ENCODE measurements at places on chromosomes 7 and 10.

DNA sequence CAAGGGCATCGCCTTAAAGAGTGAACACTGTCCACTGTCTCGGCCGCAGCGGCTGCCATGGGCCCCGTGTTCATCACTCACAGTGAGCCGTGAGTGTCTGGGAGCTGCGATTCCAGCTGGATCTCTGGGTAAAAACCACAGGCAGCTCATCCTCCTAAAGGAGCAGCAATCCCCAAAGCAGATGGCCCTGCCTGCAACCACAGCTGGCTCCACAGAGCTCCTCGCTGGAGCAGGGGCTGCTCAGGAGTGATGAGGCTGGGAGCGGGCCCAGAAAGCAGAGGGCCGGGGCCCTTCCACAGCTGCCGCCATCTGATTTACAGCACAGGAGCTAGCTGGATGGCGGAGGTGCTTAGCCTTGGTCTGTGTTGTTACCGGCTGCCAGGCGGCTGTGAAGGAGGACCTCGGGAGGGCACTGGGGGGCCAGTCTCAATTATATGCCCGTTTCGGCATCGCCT is 6.6 kb upstream of the TMEM184A start:
- DNase-seq, result no peak

GRCh38 chr7:13920053-13920697 is 69.3 kb downstream of the ETV1 start:
- DNase-seq, result no peak

- DNase-seq, result no peak
These were observed 2.8 kb upstream of the CUL1 start for GRCh38 chr7:148695953-148696352.

- DNase-seq, result no peak
These were observed 1.3 kb downstream of the CNNM2 start for GRCh38 chr10:102919246-102919959.

GRCh38 chr10:29669149-29669548 is 34.4 kb upstream of the SVIL start:
- no peak for DNase-seq

DNA sequence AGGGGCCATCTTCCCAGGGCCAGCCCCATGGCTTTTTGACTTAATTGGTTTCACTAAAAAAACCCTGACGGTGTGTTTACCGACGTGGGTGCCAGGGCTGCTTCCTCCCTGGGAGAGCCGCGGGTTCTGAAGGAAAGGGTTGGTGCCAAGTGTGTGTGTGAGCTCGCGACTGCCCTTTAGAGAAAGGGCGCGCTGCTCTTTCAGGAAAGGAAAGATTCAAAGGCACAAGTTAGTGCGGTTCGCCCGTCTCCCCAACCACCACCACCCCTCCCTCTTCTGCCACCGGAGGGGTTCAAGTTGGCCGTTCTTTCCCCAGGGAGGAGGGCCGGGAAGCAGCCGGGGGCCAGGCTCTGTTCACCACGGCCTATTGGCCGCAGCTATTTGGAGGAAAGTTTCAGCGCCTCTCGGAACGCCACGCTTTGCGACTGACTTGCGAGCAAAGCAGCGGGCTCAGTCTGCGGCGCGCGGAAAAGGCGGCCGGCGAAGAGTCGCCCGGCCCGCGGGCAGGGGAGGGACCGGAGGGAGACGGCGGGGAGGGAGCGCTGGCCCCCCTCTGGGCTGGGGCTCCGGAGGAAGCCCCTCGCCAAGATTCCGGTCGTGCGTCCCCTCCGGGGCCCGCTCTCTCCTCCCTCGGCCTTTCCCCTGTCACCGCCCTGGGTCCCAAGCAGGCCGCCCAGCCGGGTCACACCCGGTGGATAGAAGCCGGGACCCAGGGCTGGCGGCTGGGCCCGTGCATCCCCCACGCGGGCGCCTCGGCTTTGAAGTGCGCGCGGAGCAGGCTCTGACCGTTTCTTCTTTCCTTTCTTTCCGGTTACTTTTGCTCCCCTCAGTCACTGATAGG is 165.9 kb upstream of the PPP1R3A start:
- DNase-seq, result no peak

GRCh38 chr10:119316729-119317097 is 109.3 kb downstream of the GRK5 start:
- no peak for DNase-seq

- no peak for DNase-seq
These were observed 6.8 kb upstream of the MACC1 start for GRCh38 chr7:20224025-20224424.

GRCh38 chr10:21885940-21886339 is 117.6 kb downstream of the DNAJC1 start:
- DNase-seq, result no peak

DNA sequence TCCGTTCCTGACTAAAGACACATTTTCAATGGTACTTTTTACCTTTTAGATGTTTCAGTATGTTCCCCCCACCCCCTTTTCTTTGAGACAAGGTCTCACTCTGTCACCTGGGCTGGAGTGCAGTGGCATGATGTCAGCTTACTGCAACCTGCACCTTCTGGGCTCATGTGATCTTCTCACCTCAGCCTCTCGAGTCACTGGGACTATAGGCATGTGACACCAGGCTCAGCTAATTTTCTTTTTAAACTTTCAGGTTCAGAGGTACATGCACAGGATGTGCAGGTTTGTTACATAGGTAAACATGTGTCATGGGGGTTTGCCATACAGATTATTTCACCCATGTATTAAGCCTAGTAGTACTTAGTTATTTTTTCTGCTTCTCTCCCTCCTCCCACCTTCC is 99.3 kb upstream of the RPA3 start:
- no peak for DNase-seq

DNA sequence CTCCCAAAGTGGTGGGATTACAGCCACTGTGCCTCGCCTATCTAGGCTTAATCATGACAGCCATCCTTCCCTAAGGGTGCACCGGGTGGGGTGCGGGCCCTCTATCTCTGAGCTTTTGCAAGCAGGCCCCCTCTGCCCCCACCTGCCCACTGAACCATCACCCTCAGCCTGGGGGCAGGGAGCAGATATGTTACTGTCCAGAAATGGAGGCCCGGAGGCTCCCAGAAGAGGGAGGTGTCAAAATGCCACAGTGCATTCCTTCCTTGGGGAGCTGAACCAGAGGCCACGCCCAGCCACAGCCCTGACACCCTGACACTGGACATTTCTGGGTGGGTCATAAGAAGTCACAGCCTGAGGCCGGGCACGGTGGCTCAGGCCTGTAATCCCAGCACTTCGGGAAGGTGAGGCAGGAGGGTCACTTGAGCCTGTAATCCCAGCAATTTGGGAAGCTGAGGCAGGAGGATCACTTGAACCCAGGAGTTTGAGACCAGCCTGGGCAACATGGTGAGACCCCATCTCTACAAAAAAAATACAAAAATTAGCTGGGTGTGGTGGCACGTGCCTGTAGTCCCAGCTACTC is 129.8 kb upstream of the TNRC18 start:
- no peak for DNase-seq

Measured in activated naive CD8-positive, alpha-beta T cell treated with anti-CD3 and anti-CD28 coated beads, Interleukin-2, amount 50 U/mL, for 16 hours (primary cell).